WERI-Rb-1 (cell line): ENCODE measurements at places on chromosomes 2 and 18.

DNA sequence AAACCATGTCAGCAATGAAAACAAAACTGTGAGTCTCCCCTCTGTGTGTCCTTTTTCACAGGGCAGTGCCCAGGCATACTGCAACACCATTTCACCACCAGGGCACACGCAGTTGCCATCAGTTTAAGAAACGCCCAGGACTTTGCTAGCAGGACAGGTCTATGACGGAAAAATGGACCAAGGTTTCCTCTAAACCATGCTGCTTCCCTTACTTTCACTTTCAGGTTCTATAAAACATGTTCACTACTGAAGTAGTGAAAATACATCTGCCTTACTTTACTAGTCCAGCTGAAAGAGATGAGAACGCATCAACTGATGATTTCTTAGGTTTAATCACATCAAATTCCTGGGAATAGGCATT, 110.5 kb downstream of the TCF4 start:
- DNase-seq: no peak

DNA sequence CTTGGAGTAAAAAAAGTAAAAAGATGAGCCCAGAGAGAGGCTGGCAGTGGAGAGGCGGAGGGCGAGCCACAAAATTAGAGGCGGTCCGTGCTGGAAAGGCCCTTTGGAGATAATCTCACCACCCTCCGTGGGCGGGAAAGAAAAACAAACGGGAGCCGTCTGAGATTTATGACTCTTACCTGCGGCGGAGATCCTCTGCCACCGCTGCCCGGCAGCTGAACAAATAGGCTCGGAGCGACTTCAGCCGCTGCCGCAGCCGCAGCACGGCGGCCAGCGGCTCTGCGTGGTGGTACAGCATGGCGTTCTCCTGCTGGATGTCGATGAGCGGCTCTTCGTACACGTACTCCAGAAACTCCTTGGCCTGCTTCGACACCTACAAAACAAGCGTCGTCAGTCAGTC, 94.6 kb downstream of the PLEKHM3 start:
- no peak for DNase-seq

DNA sequence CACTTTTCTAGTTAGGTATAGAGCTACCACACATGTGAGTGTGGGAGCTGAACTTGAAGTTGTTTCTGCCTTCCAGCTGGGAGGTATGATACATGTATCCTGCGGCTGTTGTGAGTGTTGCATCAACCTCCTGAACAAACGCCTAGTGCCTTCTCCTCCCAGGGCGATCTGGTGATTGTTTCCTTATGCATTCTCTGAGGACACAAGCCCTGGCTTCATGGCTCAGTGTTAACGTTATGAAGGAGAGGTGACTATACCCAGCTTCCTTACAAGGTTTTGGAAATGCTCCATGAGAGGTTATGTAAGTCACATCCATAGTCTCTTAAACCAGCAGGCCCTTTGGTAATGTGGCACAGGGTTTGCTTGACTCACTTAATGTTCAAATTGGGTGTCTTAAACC, 64.9 kb downstream of the SPRED2 start:
- DNase-seq: no peak

GRCh38 chr2:199734011-199734410, 117.0 kb downstream of the FTCDNL1 start:
- no peak for DNase-seq

DNA sequence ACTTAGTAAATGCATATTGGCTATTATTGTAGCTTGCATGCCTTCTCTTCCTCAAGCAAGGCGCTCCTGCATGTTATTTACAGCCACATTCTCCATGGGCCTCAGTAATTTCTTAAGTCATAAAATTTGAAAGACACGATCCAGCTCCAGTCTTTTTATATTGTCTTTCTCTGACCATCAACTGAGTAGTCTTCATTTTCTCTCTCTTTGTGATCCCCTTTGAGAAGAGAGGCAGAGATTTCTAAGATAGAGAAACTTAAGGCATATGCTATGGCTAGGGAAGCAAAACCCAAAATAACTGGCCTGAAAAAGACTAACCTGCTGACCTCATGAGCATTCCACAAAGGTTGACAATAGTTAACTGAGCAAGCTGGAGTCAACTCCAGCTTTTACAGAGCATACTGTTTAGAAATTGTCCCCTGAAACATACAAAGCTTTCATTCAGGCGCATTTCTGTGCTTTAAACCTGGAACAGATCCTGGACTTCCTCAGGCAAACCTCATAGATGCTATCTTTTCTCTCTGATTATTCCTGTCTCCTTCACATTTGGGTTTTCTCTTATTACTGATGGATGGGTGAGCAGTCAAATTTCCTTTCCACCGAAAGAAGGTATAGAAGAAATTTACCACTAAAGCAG, 4.6 kb downstream of the DPP4 start:
- no peak for DNase-seq

DNA sequence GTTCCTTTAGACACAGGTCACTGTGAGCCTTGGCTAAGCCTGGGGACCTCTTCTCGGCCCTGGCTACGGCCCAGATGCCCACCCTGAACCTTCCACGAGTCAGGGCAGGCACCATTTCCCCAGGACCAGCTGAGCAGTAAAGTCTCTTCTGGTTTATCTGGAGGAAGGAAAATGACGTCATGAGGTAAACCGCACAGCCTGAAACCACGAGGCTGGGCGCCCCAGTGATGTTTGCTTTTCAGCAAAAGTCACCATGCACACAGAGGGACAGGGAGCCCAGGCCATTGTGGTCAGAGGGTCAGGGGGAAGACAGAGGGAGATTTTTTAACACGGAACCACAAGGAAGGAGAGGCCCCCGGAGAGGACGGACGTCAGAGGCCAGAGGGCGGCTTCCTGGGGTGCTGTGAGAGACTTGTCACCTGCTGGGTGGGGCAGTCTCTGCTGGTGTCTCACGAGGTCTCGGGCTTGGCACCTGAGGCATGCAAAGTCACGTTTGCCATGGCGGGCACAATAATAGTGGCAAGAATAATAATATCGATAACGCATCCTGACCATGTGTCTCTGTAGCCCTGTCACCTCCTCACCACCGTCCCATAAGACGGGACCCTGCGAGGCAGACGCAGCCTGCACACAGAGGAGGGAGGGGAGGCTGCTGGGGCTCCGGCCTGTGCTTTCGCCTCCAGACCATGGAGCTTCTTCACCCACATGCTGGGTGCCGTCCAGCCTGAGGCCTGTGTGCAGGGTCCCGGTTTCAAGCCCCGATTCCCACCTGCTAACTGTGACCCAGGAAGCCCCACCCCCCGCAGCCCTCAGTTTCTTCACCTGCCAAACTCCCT, 33.2 kb upstream of the FOSL2 start:
- no peak for DNase-seq

- peak; percentile 48 for DNase-seq
Observed at GRCh38 chr2:52017646-52018235, 985.8 kb upstream of the NRXN1 start.

GRCh38 chr2:85413592-85414420, 3.6 kb upstream of the CAPG start:
- DNase-seq: no peak

DNA sequence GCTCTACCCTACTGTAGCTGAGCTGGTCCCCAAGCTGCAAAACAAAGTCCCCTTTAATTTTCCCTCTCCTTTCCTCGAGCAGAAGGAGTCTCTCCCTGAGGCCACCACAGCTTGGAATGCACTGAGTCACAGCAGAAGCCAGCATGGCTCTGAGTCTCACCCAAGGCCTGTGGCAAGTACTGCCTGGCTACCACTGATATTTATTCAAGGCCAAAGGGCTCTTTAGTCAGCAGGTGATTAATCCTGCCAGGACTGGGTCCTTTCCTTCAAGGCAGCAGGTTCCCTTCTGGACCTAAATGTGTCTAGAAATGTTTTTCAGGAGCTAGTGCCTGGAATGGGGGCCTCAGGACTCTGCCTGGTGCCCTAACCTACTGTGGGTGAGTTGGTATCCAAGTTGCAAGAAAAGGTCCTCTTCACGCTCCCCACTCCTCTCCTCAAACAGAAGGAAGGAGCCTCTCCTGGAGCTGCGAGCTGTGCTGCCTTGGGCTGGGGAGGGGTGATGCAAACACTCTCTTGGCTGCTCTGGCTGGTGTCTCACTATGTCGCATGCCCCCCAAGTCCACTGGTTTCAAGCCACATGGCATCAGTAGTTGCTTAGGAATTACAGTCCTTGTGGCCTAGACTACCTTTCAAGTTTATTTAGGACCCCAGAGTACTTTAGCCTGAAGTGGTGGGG, 53.4 kb downstream of the CD28 start:
- no peak for DNase-seq

- peak; percentile 6 for DNase-seq
Observed at GRCh38 chr2:23698721-23699579, 228.0 kb downstream of the ATAD2B start.

DNA sequence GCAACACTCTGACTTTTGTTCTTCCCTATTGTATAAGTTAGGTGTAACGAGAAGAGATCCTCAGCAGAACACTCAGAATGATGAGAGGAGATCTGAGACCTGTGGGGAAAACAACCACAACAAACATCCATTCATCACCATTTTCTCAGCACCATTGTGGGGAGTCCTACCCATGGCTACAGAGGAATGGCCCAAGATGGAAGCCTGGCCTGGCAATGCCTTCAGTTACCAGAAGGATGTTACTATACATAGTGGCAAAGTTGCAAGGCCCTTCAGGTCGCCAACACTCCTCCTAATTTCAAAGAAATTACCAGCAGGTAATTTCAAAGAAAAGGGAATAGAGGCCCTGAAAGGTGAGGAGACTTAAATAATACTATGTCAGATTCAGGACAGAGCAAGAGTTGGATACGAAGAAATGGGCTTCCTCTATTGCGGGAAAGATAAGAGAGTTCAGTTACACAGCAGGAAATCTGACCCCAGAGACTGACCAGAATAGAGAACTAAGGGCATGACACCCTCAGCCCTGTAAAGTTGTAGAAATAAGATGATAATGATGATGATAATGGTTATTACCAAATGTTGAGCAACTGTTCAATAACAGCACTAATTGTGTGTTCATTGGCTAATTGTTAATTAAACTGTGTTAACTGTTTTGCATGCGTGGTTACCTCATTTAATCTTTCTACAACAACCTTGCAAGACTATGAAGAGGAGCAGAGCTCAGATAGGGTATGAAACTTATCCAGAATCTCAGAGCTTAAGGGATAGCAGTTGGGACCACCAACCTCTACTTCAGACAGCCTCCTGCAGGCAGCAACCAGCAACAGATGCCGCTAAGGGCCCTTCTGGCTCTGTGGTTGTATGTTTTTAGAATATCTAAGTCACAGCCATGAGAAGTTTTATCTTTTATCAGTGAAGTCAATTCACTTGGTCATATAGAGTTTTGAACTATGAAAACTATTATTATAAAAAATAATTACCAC, 37.5 kb downstream of the DHRS9 start:
- no peak for DNase-seq

- DNase-seq: no peak
Observed at GRCh38 chr2:112831946-112832840, 4.4 kb downstream of the IL1B start.

DNA sequence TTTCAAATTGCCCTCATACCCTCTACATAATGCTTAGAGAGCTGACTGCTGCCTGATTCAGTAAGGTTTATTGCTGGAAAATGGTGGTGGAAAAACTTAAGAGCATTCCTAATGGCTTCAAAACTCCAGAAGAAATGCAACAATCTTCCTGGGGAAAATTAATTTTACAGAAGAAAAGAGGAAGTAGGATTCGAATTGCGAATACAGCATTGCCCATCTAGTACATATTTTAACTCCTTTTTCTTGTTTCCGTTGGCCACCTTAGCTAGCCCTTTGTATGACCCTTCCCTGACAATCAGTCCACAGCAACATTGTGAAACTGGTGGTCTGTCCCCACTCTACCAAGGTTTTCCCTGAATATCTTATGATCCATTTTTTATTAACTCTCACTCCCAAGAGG, 224.7 kb downstream of the MTX2 start:
- no peak for DNase-seq

- DNase-seq: no peak
Observed at GRCh38 chr2:111118981-111119821, 1.5 kb upstream of the BCL2L11 start.

- no peak for DNase-seq
Observed at GRCh38 chr2:46866770-46867246, 48.8 kb downstream of the MCFD2 start.

DNA sequence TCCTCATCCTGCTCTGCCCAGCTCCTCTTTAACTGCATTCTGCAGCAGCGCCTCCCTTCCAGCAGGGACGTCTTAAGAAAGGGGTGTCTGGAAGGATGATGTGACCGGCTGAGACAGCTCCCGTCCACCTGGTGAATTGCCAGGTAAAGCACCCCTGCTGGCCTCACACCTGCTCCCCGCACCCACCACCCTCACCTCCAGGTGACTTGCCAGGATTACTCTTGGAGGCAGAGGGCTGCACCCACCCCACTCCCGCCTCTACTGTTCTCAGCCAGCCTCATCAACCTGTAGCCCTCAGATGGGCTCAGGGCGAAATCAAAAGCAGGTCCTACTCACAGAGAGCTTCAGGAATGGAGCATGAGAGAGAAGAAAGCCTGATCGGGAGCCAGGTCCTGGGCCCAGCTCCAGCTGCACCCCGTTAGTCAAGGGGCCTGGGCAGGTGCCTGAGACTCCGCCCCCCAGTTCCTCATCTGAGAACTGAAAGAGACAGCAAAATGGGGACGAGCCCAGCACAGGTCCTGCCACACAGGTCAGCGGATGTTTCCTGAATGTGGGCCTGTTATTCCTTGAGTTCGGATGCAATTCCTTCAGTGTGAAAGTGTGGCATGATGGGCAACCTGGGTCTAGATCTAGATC, 5.6 kb downstream of the ADRA2B start:
- peak; percentile 6 for DNase-seq

GRCh38 chr2:6148882-6149281, 456.7 kb downstream of the SOX11 start:
- DNase-seq: no peak

DNA sequence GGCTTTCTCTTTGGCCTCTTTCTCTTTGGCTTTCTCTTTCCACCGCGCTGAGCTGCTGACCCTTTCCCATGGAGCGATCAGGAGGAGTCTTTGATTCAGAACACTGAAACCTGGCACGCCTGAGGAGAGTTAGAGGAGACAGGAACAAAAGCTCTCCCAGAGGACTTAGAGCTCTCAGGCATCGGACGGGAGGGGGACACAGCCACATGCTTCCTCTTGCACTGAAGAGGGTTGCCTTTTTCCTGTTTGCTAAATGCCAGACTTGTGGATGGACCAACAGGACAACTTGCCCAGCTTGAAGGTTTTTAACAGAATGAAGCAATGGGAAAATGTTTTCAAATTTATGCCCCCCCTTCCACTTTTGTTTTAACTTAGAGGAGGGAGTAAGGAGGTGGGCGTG, 3.6 kb upstream of the PTPN18 start:
- DNase-seq: no peak
